ENCODE measurements at places on chromosomes 3 and 15.
A peak's percentile ranks its signal among the peaks of the same experiment; 100 is the strongest.

DNA sequence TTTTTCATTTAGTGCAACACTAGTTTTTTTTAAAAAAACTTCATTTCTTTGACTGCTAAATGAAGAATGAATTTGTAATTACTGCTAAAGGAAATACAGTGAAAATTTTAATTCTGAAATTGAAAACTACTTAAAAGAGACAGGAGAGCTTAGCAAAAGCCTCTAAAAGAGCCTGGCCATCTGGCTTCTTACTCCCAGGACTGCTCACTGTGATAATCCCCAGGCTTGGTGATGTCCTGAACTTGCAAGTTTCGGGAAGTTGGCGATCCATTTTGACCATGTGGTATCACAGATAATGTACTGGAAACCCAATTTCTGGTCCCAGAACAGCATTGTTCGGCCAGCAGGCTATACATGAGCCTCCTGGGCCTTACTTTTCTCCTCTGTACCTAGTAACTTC is 292.1 kb downstream of the FGF12 start:
- no peak for DNase-seq

GRCh38 chr3:59531066-59531745 is 481.4 kb upstream of the CFAP20DC start:
- DNase-seq, result no peak

- no peak for DNase-seq
Observed at GRCh38 chr3:185318141-185318540, 44.8 kb upstream of the MAP3K13 start.

DNA sequence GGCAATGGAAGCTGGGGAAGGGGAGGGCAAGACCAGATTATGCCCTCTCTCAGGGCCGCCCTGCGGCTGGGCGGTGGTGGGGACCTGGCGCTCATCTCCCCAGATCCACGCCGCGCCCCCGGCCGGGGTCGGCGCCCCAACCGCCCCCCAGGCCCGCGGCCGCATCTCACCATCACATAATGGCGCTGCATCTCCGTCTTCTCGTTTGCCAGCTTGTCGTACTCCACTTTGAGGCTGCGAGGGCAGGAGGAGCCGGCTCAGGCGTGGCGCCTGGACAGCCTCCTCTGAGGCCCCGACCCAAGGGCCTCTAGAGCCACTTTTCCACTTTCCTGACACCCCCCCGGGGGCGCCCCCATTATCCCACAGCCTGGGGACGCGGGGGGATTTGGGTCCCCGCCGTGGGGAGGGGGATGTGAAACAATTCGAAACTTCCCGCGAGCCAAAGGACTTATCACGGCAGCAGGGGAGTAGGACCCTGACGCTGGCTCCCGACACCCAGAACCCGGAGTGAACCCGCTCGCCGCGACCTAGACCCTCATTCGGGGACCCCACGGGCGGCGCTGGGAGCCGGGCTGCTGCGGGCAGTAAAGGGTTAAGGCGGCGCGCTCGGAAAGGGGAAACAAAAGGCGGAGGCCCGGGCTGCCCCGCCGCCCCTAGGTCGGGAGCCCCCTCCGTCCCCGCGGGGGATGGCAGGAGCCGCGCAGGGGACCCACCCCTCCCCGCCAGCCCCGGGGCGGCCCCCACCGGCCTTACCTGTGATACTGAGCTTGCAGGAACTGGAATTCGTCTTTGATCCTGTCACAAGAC is 2.1 kb downstream of the TLE3 start:
- peak; percentile 50 for DNase-seq

DNA sequence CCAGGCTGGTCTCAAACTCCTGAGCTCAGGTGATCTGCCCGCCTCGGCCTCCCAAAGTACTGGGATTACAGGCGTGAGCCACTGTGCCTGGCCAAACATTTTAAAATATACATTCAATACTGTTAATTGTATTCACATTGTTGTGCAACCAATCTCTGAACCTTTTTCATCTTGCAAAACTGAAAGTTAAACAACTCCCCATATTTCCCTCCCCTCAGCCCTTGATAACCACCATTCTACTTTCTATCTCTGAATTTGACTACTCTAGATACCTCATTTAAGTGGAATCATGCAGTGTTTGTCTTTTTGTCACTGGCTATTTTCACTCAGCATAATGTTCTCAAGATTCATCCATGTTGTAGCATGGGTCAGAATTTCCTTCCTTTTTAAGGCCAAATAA is 30.0 kb downstream of the HMCES start:
- no peak for DNase-seq

GRCh38 chr3:126935756-126936509 is 47.0 kb upstream of the PLXNA1 start:
- DNase-seq, result no peak

- DNase-seq, result no peak
Observed at GRCh38 chr15:48834756-48835155, 23.9 kb upstream of the CEP152 start.

DNA sequence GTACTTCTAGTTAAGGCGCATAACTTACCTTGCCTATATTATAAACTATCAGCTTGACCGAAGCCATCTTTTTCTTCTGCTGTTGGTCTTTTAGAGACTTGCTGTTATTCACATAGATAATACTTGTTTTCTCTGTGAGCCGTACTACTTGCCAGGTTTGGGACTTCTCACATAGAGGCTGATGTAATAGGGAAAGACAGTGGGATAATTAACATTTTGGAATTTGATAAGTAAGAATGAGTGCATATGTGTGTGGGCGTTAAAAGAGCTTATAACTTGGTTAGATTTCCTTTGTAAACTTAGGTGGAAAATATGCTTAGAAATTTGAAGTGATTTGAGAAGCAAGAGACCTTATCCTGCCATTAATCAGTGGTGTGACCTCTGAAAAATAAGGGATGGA is 47.8 kb downstream of the FNDC3B start:
- no peak for DNase-seq
